ENCODE measurements at places on chromosomes 3 and 15.

DNA sequence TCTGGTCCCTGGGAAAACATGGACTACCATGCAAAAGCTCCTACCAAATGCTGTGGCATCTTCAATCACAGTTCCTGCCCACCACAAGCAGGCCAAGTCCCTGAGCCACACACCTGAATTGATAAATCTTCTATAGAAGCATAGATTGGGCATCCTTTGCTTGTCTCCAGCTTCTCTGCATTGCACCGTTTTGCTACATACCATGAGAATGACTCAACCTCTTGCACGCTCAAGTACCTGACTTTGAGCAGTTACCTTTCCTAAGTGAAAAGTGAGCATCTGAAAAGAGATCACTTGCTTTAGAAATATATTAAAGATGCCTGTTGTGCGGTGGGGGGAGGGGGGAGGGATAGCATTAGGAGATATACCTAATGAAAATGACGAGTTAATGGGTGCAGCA, 31.3 kb downstream of the GATM start:
- no peak for DNase-seq

DNA sequence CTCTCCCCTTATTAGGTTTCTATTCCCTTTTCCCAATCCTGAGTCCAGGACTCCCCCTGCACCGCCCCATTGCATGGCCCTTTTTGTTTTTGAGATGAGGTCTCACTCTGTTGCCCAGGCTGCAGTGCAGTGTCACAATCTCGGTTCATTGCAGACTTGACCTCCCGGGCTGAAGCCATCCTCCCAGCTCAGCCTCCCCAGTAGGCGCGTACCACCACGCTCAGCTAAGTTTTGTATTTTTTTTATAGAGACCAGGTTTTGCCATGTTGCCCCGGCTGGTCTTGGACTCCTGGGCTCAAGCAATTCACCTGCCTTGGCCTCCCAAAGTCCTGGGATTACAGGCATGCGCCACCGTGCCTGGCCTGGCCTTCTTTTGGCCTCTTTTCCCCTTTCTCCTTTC, 29.3 kb downstream of the PDIA5 start:
- DNase-seq, result no peak

DNA sequence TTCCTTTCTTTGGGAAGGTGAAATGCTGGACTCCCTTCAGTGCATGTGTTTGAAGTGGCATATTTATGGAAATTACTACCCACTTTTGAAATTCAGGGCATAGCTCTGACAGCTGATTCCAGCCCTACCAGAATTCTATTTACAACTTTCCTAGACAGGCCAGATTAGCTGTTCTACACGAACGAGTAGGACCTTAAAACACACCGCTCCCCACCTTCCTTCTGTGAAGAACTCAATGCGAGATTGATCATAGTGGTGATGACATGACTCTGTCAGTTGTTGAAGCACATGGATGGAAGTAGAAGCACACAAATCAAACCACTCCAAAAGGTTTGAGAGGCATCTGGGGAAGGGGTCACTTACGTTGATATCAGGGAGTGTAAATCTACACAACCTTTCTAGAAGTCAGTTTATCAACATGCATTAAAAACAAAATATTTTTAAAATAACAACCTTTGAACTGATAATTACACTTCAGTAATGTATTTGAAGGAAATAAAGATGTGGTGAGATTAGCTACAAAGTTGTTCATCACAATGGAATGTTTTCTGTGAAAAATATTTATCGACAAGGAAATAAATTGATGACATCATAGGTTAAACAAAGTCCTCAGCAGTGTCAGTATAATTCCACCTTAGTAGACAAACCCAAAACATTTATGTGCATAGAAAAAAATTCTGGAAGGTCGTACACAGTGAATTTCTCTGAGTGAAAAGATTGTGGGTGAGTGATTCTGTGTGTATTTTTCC, 29.8 kb downstream of the RARB start:
- DNase-seq, result no peak

- DNase-seq, result no peak
Measured at GRCh38 chr3:136196064-136196400, at the start of gene MSL2. Gene MSL2, minus strand, starts transcription at chr3:136196335. Its CDS starts 1,222 bp downstream, at chr3:136195113.

DNA sequence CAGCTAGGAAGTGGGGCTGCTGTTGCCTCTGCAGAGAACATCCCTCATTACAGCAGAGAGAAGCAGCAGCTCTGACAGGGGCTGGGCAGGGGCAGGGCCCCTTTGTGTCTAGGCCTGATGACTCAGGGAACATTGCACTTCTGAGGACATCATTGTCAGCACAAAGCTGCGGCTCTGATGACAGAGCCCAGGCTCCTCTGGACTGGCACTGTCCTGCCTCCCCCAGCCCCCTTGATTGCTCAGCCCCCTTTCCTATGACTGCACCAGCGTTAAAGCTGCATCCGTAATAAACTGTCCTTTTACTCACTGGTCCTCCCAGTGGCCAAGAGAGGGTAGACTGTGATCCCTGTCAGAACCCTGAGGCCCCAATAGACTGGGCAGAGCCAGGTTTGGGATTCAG, 18.3 kb downstream of the TRH start:
- DNase-seq, result no peak

DNA sequence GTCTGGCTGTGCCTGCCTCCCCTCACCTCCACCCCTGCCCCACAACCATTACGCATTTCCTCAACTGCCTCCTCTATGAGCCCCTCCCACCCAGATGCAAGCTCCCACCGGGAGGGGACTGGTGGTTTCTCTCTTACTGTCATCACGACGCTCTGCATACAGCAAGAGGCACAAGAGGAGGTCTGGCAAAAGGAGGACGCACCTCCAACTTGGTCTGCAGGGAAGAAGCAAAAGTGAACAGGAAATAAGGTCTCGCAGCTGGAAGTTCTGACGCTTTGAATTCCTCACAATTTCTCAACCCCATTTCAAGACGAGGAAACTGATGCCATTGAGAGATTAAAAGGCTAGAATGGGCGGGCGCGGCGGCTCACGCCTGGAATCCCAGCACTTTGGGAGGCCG, 42.3 kb upstream of the MUC4 start:
- DNase-seq, result no peak

DNA sequence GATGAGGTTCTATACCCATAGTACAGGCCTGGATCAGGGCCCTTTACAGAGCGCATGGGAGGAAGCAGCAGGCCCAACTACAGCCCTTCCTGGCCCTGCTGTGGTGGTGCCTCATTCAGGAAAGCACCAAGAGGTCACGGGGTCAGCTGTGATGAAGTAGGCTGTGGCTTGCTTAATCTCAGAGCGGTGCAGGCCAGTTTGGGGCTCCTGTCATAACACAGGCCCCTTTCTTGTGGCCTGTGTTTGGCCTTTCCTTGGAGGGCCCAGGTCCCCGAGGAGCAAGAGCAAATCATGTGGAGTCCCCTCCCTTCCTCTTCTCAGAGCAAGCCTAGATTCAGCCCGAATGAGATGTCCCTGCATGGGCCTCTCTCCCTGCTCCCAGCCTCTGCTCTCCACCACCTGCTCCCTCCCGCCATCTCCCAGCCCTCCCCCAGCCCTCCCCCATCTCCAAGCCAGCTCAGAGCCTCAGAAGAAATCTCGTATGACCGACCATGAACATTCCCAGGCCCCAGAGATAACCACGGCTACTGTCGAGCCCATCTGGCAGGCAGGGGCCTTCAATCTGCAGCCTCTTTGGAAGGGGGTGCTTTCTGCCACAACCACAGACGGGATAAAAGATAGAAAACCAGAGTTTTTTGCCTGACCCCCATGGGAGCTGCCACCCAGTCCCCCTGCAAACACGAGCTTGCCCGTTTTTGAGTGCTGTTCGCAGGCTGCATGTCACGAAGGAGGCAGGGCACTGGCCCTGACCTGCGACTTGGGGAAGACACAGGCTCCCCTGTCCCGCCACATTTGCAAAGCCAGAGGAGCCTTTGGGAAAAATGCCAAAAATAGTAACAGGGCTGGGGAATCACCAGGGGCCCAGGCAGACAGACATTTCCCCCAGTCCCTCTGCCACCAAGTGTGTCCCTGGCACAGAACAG, 32.3 kb upstream of the DUSP7 start:
- DNase-seq, result no peak

DNA sequence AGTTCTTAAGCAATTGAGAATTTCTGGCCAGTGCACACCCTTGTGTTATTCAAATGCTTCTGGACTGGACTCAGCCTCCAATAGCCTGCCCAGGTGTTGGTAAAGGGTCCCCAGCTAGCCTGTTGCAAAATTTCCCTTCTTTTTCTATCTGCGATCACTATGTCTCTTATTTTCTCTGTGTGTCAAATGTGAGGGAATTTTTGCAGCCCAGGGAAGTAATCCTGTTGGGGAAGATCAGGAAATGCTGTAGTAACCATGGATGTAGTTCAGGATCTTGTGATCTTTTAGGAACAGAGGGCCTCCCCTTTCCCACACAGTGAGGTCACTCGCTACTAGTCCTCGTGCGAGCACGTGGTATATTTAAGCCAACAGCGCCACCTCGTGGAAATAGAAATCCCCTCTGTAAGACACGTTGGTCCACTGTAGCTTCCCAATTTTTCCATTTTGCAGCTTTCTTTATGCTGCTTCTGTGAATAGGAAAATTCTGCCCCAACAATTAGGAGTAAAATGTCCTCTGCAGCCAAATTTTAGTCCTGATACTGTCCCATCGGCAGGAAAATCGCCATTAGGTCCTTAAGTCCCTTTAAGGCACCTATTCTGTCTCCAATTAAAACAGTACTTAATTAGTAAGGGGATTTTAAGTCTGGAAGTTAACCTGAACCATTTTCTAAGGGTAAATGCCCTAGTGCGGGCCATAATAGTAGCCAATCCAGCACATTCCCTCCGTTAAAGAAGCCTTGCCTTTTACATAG, 4.0 kb upstream of the SMCO1 start:
- no peak for DNase-seq

- DNase-seq, result no peak
Measured at GRCh38 chr15:75153565-75154276, 48.0 kb upstream of the C15orf39 start.

- DNase-seq, result no peak
Measured at GRCh38 chr3:143163562-143164100, 44.1 kb downstream of the CHST2 start.

DNA sequence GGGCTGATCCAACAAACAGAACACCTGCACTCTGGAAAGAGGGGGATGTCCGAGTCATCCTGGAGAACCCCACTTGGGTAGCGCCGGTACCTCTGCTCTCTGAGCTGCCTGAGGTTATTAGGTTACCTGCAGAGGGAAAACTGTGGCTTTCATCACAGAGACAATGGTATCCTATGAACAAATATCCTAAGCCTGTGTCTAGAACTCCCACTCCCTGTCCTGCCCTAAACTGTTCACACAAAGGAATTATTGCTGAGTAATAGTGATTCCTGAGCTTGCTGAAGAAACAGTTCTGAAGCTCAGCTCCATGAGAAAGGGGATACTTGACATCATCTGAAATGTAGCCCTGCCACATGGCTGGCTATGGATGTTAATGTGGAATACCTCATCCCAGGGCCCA, 31.9 kb upstream of the WNT5A start:
- no peak for DNase-seq

DNA sequence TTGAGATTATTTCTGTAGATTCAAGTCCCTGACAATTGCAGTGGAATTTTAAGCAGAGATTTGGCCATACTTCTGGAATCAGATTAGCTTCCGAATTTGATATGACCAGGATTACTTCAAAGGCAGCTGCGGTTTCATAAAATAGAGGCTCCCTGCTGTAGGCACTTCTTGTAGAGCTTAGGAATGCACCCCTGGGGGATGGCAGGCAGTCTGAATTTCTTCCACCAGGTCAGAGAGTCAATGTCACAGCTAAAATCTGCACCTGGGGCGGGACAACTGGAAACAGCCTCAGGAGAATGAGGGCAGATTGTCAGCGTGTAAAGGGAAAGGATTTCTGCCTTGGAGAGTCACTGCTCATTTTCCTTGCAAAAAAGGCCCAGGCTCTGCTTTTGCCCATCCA, 182.6 kb downstream of the ARRDC4 start:
- DNase-seq, result no peak

DNA sequence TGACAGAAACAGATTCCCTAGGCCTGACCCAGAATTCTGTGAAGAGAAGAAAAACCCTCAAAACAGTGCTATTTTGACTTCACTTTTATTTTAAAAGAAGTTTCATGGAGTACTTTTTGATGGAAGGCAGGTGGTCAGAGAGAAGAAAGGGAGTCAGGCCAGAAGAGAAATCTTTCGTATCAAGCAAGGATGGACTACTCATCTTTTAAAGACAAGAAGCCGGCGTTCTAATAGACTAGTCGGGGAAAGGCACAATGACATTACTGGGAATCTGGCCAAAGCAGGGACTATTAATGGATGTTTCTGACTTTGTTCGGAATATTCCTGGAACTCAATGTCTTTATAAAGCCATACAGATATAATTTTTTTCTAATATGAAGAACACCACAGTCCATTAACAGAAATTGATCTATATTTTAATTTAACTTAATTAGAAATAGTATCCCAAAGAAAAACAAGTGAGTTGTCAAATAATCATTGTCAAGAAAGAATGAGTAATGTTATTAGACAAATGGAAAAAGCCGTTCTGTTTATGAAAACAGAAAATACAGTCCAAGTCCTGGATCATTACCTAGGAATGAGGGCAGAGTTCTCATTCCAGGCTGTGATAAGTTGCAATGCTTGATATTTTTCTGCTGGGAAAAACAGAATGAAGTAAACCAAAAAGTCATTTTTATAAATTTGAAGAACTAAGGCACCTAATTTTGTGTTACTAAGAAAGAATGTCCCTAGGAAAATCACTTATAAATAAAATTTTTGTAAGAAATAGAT, 23.7 kb upstream of the PCOLCE2 start:
- DNase-seq, result no peak

- no peak for DNase-seq
Measured at GRCh38 chr15:67216859-67217258, 37.6 kb downstream of the AAGAB start.

GRCh38 chr3:34202975-34203374, 404.5 kb downstream of the PDCD6IP start:
- DNase-seq, result no peak

- no peak for DNase-seq
Measured at GRCh38 chr3:108329947-108330346, 33.6 kb downstream of the HHLA2 start.

DNA sequence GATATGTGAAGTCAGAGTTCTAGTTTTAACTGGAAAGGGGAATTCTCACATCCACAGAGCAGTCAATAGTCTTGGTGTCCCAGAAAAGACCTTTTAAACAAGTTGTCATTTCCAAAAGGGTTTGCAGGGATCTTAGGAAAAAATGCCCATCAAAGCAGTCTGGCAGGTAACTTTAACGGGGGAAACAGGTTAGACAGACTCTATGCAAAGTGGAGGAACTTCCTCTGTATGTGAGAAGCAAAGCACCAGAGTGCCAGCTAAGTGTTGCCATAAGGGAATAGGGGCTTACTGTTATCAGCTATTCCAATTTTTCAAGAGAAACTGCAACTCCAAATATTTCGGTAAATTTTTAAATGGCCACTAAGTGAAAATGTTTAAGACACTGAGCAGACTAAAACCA, 307.9 kb upstream of the MDFIC2 start:
- no peak for DNase-seq

DNA sequence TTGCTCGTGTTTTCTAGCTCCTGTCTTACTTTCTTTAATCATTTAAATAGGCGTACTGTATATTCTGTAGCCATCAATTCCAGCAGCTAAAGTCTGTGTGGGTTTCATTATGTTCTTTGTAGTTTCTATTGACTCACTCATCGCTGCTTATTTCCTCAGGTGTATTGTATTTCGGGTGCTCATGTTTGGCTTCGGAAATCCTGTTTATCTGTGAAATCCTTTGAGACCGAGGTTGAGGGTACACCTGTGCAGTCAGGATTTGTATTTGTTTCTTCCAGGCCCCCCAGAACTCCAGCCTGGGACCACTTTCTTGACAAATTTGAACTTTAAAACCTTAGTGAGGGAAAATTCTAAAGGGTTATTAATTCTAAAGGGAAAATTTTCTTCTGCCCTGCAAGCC, 2.0 kb upstream of the PAK2 start:
- no peak for DNase-seq

GRCh38 chr3:170128259-170128976, 53.1 kb downstream of the PHC3 start:
- peak; percentile 20 for DNase-seq

GRCh38 chr3:151724576-151725562, 8.9 kb upstream of the AADACL2 start:
- no peak for DNase-seq

All from GM12892 (cell line).